HCT116 (cell line): ENCODE measurements at places on chromosomes 5 and 9.

DNA sequence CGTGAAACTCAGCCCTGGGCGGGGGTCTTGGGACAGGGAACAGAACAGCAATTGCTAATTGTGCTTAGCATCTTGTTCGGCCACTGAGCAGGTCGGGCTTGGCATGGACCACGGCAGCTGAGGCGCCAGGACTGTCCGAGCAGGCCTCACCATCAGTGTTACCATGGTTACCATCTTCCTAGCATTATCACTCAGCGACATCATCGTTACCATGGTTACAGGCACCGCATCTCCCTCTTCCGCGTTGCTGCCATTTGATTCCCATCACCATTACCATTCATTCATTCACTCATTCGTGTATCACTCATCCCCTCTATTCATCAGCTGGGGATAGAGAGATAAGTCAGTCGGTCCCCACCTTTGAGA lies 81.0 kb upstream of the ZBTB43 start:
- no peak for DNase-seq

GRCh38 chr5:10775646-10776045 lies 14.6 kb upstream of the DAP start:
- no peak for DNase-seq

- no peak for DNase-seq
Observed at GRCh38 chr5:108857905-108858304, 110.2 kb downstream of the FER start.

GRCh38 chr5:58294598-58295305 lies 165.1 kb downstream of the PLK2 start:
- DNase-seq, result no peak

DNA sequence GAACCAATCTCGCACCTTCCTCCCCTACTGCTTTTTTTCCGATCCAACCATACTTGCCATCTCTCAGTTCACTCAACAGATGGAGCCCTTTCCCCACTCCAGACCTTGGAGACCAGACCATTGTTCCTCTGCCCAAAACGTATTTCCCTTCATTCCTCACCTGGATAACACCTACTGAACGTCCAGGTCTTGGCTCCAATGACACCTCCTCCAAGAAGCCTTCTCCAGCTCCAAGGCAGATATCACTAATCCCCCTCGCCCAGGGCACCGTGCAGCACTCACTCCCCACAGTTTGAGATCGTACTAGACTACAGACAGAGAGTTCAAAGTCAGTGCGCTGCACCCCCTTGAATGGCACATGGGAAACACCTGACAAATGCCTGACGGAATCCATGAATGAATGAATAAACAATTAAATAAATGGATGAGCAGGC lies 47.1 kb upstream of the AKNA start:
- DNase-seq, result peak; percentile 35

DNA sequence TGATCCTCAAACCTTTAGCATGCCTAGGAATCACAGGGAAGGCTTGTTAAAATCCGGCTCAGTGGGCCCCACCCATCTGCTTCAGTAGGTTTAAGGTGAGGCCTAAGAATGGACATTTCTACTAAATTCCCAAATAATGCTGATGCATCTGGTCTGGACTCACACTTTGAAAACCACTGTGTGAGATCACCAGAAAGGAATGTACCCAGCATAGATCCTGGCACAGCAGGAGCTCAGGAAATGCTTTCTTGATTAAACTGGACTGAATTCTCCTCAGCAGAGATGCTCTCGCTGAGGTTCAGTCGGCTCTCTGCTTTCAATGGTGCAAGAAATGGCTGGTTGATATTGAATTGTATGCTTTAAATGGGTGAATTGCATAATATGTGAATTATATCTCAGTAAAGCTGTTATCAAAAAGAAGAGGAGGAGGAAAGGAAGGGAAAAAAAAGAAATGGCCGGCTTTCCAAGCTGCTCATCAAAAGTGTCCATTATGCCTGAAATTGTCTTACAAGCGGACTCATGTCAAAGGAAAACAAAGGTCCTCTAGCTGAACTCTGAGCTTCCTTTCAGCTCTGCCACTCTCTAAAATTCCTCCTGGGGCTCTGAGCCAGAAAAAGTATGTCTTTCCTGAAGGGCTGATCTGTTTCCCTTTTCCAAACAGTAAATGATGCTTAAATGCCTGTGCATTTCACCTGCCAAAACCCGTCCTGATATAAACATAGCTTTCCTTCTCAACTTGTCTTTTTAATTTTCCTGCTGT lies 77.6 kb upstream of the SAP30L start:
- peak; percentile 89 for DNase-seq

GRCh38 chr5:73218552-73219171 lies 45.7 kb downstream of the TMEM174 start:
- DNase-seq, result peak; percentile 26

- no peak for DNase-seq
Observed at GRCh38 chr9:123067136-123067535, 33.7 kb downstream of the GPR21 start.

- no peak for DNase-seq
Observed at GRCh38 chr5:136141561-136141960, 8.9 kb downstream of the SMAD5 start.

DNA sequence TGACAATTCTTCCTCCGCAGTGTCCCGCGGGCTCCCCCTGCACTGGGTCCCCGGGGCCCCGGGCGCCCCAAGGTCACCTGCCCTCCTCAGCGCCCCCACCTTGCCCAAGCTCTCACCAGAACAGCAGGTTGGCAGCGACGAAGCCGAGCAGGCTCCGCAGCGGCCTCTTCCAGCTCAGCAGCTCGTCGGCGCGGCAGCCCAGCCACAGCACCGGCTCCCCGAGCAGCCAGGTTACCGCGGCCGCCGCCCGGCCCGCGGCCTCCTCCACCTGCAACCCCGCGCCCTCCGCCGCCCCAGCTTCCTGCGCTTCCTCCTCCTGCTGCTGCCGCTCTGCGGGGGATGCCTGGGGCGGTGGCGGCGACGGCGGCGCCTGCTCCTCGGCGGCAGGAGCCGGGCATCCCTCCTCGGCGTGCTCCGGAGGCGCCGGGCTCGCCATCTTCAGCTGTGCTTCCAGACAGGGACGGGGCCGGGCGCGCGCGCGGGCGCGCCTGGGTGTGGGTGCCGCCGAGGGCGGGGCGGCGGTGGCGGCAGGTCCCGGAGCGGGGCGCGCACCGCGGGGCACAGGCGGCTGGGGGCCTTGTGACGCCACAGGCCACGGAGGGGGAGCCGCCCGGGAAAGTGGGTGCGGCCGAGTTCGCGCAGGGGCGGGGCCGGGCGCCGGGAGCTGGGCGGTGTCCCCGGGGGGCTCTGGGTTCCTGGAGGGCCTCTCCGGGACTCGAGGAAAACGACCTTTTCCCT lies at the start of gene RETREG1:
Gene RETREG1 (minus strand): TSS at position 462 of the 738 bp plus-strand sequence. CDS start 26 bp downstream, at position 436.
- peak; percentile 15 for DNase-seq

DNA sequence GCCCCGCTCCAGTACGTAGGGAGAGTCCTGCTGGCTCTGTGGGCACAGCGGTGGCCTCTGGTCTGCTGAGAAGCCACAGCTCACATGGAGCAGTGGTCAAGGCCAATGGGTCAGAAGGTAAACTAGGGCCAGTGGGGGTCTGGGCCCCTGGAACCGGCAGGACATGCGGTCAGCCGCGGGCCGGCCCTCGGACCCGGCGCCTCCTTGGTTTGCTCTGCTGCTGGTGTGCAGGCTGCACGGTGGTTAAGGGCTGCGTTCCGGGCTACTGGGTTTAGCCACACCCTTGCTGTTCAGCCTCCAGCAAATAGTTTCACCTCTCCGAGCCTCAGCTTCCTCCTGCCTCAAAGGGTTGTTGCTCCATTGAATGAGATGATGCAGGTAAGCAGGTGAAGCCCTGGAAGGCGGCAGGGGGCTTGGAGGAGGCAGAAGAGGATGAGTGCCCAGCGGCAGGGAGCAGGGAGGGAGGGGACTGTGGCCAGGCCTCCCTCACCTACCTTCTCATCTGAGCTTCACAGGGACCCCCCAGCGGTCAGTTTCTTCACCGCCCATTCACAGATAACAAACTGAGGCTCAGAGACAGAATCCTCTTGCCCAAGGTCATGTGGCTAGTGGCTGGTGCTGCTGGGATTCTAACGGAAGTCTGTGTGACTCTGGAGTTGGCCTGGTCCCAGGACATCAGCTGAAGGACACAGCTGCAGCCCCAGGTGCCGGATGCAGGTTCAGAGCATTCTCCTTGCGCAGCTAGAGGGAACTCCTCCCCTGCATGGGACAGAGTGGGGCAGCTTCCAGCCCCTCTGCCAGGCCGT lies 3.7 kb upstream of the COL5A1 start:
- DNase-seq, result no peak

DNA sequence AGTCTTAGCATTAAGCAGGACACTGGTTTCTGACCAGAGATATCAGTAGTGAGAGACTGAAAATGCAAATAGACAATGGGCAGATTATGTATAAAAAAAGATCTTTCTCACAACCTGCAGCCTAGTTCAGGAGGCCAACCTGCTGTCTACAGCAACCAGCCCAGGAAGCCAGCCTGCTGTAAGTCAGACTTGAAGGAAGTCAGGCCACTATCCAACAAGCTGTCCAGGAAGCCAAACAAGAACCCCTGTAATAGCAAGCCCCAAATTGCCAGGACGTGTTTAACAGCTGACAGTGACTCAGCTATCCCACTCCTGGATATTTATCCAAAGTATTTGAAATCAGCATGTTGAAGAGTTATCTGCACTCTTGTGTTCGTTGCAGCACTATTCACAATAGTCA lies 121.8 kb upstream of the SPIN1 start:
- no peak for DNase-seq

DNA sequence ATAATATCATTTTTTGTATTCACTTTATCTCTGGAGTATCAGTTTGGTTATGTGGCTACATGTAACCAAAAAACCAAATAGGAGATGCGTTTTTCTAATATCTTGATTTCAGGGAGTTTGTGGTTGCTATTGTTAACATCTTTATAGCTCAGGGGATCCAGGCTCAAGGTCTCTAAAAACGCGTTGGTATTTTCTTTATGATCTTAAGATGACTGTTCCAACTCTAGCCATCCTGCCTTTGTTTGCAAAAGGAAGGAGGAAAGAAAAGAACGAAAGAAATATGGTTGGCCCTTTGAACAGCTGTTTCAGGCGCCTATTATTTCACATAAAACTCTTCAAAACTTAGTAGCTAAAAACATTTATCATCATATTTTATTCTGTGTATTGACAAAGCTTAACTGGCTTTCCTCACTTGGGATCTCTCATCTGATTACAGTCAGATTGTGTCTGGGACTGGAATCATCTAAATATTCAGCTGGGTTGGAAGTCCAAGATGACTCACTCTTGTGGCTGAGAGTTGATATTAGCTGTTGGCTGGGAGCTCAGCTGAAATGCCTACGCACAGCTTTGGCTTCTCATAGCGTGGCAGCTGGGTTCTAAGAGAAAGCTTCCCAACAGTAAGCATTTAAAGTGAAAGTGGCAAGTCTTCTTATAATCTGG lies 60.1 kb downstream of the FAM174A start:
- DNase-seq, result no peak

DNA sequence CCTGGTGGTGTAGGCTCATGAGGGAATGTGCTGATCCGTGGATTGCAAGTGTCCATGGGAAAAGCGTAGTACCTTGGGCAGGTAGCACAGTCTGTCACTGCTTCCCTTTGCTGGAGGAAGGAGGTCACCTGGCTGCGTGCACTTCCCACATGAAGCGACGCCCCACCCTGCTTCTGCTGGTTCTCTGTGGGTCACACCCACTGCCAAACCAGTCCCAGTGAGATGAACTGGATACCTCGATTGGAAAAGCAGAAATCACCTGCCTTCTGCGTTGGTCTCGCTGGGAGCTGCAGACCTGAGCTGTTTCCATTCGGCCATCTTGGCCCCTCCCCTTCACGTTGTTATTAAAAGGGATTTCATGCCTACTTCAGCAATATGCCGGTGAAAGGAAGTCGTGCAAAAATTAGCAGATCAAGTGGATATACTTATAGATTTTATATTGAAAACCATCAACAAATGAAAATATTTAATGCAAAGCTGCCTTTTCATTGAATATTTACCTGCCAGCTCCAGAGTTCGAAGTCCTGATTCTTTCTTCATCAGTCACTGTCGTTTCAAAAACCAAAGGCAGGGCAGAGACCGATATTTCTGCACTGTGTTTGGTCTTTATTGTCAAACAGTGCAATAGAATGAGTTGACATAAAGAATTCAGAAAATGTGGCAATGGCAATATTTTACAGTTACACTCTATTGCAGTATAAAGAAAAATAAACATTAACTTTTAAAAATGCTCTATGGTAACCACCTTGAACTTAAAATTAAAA lies 123.2 kb downstream of the JAKMIP2 start:
- no peak for DNase-seq

- DNase-seq, result no peak
Observed at GRCh38 chr9:109238125-109238524, 71.1 kb upstream of the FRRS1L start.

DNA sequence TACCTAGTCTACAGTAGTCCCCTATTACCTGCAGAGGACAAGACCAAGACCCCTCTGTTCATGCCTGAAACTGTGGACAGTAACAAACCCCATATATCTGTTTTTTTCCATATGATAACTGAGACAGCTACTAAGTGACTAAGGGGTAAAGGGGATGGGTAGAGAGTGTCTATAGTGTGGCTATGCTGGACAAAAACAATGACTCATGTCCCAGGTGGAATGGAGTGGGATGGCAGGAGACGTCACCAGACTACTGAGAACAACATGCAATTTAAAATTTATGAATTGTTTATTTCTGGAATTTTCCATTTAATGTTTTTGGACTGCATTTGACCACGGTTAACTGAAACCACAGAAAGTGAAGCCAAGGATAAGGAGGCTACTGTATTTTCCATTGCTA lies 171.8 kb downstream of the AGTPBP1 start:
- DNase-seq, result peak; percentile 19

- DNase-seq, result no peak
Observed at GRCh38 chr5:139969318-139969717, 73.8 kb downstream of the NRG2 start.

GRCh38 chr9:117034866-117035265 lies 347.8 kb downstream of the TRIM32 start:
- DNase-seq, result no peak

GRCh38 chr9:69193685-69194032 lies 19.6 kb downstream of the TJP2 start:
- no peak for DNase-seq

- no peak for DNase-seq
Observed at GRCh38 chr9:18783909-18784308, 249.1 kb downstream of the SAXO1 start.

GRCh38 chr9:37025071-37025822 lies 8.8 kb downstream of the PAX5 start:
- no peak for DNase-seq

- no peak for DNase-seq
Observed at GRCh38 chr5:168426007-168426863, 60.0 kb upstream of the RARS1 start.

DNA sequence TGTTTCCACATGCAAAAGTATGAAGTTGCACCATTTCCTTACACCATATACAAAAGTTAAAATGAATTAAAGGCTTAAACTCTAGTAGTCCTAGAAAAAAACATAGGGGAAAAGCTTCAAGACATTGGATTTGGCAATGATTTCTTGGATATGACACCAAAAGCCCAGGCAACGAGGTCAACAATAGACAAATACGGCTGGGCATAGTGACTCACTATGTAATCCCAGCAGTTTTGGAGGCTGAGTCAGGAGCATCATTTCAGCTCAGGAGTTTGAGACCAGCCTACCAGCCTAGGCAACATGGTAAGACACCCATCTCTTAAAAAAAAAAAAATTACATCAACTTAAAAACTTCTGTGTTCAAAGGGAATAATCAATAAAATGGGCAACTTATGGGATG lies 30.9 kb upstream of the SREK1 start:
- DNase-seq, result peak; percentile 33
